Ecto neural progenitor cell (in vitro differentiated cells): ENCODE measurements at places on chromosomes 3 and 15.
A peak's percentile ranks its signal among the peaks of the same experiment; 100 is the strongest.

GRCh38 chr15:75821786-75822345, 21.4 kb upstream of the UBE2Q2 start:
- no peak for DNase-seq

DNA sequence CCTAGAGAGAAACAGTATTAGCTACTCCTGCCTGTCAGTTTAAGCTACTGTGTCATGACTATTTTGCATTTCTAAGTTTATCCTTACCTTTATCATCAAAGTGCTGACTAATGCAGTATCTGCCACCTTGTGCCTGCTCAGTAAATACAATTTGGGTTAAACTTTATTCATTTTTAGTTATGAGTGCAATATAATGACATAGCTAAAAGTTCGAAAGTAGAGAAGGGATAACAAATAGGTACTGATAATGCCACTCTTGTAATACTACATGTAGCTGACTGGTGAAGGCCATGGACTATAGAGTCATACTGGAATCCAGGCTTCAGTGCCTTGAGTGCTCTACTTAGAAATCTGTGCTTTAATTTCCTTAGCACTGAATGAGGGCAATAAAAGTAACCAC, 480.8 kb upstream of the TPRG1 start:
- no peak for DNase-seq

GRCh38 chr3:108602249-108602934, 12.9 kb downstream of the DZIP3 start:
- DNase-seq: no peak

DNA sequence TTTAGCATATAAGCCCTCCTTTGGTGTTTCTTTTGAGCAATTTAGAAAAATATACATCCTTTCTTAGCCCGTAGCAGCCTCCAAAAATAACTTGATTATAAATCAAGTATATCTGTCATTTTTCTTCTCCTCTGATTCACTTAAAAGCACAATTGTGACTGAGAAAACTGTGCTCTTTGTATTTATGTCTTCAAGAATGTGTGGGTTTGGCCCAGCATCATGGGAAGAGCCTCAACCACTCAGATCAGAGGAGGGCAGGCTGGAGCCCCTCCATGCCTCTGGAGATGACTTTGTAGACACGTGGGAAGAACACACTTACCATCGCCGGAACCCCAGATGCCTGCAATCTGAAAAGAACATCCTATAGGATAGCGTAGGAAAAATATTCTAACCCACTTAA, 123.8 kb upstream of the FEZF2 start:
- DNase-seq: no peak

DNA sequence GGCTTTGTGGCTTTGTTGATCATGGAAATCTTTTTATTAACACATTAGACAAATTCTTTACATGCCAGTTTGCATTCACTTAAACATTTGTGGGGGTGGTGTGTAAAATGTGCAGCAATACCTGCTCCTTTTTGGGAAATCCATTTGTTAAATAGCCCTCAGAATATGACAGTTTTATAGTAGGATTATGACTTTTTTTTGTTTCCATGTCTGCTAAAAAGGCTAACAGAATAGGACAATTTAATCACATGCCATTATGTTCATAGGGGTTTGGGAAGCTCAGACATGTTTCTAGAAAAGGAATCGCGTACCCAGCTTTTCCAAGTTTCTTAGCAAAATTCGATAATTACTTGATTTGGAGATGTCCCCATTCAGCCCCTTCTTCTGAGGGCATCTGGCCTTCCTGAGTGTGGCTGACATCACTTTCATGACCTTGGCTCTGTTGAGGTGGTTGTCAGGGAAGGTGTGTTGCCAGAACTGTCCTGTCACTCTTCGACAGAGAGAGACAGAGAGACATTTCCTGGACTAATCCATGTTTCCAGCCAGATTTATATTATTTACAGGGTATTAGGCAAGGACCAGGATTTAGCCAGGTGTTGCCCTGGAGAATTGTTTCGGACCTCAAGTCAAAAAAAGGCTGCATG, 126.4 kb downstream of the PTPRG start:
- no peak for DNase-seq

DNA sequence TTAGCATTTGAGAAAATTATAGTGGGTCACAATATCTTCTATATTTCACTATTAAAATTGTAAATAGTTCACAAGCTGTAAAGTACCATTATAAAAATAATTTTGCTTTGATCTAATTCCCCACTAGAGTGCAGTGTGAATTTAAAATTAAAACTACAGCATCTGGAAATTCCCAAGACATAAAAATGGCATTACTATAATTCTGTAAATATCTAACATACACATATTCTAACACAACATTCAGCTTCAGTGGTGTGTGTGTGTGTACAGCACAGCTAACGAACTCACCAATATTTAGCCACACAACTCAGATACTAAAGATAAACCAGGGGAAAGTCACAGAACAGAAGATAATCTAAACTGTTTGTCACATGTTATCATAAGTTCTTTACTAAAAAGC, 424.9 kb upstream of the ZNF385D start:
- no peak for DNase-seq

- DNase-seq: no peak
These were observed 809 bp downstream of the RBP1 start for GRCh38 chr3:139538733-139539132.

GRCh38 chr3:25103391-25103790, 324.7 kb upstream of the RARB start:
- DNase-seq: no peak

GRCh38 chr3:152056481-152056880, 183.0 kb downstream of the SUCNR1 start:
- no peak for DNase-seq

DNA sequence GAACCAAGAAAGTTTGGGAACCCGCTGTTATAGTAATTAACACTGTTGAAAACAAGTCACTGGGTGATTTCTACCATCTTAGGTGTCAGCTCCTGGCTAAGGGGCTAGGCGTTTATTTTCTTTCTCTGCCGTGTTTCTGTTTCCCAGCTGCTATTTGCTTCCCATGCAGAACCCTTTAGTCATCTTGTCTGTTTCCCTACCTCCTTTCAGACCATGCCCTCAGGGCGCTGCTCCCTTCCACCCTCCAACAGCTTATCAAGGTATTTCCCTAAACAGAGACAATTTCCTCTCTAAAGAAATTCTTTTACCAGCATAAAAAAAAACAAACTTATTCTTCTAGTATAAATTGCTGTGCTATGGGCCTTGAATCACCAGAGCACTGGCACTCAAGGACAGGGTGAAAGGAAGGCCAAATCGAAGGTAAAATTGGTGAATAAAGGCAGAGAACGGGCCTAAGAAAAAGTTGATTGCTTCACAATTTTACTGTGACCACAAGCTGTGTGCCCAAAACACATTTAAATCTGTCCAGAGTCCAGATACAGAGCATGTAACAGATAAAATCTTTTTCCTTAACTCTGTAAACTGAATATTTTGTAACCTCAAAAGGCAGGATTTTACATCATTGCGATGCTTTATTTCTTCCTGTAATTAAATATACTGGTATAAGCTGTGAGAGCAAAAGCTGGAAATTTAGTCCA, 319.2 kb downstream of the ZNF621 start:
- peak; percentile 58 for DNase-seq

DNA sequence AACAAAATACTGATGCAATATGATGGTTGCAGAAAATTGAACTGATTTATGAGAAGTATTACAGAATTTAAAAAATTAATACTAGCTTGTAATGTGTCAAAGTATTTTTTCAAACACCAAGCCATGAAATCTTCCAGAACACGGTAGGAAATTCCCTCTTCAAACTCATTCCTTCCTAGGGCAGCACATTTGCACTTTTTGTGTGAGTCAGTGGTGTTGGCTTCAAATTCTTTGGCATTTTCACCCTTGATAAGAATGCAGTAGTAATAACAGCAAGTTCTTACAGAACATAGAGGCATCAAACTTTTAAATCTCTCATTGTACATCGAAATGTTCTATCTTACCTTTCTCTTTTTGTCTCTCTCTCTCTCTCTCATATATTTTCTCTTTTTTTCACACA, 191.8 kb downstream of the CGGBP1 start:
- no peak for DNase-seq

DNA sequence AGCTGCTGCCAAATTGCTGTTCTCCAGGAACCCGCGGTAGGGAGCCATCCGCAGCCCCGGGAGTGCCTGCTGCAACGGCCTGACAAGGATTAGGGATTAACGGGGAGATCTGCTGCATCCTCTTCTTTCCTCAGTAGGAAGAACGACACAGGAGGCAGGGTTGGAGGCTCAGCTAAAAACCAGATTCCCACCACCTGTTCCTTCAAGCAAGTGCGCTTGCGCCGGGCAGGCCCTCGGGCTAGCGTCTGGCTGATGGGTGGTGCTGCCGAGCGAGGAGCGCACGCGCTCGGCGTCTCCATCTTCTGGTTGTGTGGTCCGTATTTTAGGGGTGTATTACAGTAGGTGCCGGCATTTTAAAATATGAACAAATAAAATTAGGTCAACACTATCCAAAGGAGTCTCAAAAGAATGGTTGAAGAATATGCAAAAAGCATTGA, 25.4 kb upstream of the SLC25A26 start:
- peak; percentile 87 for DNase-seq

GRCh38 chr3:194321693-194322640, 29.2 kb downstream of the CPN2 start:
- no peak for DNase-seq

DNA sequence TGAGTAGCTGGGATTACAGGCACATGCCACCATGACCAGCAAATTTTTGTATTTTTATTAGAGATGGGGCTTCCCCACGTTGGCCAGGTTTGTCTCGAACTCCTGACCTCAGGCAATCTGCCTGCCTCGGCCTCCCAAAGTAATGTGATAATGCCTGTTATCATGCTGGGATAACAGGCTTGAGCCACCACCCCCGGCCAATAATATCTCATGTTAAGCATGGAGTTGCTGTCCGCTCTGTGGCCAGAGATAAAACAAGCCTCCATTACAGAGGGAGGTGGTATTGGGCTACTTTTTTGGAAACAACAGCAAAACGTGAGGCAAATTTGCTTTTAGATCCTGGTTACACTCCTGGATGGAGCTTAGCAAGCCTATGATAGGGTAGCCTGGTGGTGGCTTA, 32.9 kb upstream of the ALG1L2 start:
- no peak for DNase-seq

GRCh38 chr3:20378315-20378714, 192.3 kb upstream of the SGO1 start:
- DNase-seq: no peak
